Fibroblast of lung (primary cell): ENCODE measurements at places on chromosomes 12 and 14. TPM values are rescaled to one million over a fixed set of nuclear protein-coding genes. Genes with fewer than 3 reads are reported as not detected.
A peak's percentile ranks its signal among the peaks of the same experiment; 100 is the strongest.

- H3K27ac ChIP-seq = no peak overlapping the region
- no peak for DNase-seq
- no peak overlapping the region for H3K4me3 ChIP-seq
- no peaks in the 10 kb centered on the region for H3K27me3 ChIP-seq
- H3K4me1 ChIP-seq = no peaks in the 10 kb centered on the region
Measured at GRCh38 chr12:68435816-68436215, 103.7 kb upstream of the MDM1 start.

GRCh38 chr12:121883315-121883660, 5.3 kb upstream of the PSMD9 start:
- H3K4me1 ChIP-seq = no peaks in the 10 kb centered on the region
- no peaks in the 10 kb centered on the region for H3K36me3 ChIP-seq
- no peak overlapping the region for H3K4me3 ChIP-seq
- no peak overlapping the region for H3K27ac ChIP-seq

Gene SLC6A15
- total RNA-seq = 0.77 and 0.99 TPM in 2 replicates

GRCh38 chr12:46217541-46218321, 51.1 kb downstream of the SLC38A1 start:
- no peaks in the 10 kb centered on the region for H3K4me1 ChIP-seq
- H3K27me3 ChIP-seq = no peaks in the 10 kb centered on the region
- no peak overlapping the region for H3K4me3 ChIP-seq
- DNase-seq = no peak

DNA sequence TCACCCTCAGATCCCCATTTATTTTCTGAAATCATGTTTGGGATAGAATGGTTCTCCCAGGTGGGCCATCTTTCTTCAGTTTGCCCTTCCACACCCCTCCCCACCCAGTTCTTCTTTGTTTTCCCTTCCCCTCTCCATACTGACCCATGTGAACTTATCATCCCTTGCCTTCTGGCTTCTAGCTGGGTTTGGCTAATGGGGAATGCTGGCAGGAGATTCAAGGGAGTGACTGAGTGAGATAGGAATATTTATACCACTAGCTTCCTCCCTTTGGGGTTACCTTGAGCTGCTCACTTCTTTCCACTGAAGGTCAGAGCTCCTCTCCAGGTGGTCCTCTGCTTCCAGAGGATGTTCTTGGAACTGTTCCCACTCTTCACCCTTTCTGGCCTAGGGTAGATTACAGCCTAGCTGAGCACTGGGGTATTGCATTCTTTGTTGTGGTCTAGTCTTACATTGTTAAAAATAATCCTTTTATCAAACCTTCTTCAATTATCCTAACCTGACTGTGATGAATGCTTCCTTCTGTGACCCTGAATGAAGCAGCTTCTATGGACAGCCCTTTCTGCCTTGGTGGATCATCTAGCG, 88.3 kb upstream of the ATP2B1 start:
- no peaks in the 10 kb centered on the region for H3K4me1 ChIP-seq
- no peak for DNase-seq
- no peak overlapping the region for H3K4me3 ChIP-seq
- H3K36me3 ChIP-seq = no peaks in the 10 kb centered on the region
- H3K27me3 ChIP-seq = no peaks in the 10 kb centered on the region
- H3K27ac ChIP-seq = no peak overlapping the region

Gene HHIPL1
- total RNA-seq = 7.7 and 9.9 TPM in 2 replicates

DNA sequence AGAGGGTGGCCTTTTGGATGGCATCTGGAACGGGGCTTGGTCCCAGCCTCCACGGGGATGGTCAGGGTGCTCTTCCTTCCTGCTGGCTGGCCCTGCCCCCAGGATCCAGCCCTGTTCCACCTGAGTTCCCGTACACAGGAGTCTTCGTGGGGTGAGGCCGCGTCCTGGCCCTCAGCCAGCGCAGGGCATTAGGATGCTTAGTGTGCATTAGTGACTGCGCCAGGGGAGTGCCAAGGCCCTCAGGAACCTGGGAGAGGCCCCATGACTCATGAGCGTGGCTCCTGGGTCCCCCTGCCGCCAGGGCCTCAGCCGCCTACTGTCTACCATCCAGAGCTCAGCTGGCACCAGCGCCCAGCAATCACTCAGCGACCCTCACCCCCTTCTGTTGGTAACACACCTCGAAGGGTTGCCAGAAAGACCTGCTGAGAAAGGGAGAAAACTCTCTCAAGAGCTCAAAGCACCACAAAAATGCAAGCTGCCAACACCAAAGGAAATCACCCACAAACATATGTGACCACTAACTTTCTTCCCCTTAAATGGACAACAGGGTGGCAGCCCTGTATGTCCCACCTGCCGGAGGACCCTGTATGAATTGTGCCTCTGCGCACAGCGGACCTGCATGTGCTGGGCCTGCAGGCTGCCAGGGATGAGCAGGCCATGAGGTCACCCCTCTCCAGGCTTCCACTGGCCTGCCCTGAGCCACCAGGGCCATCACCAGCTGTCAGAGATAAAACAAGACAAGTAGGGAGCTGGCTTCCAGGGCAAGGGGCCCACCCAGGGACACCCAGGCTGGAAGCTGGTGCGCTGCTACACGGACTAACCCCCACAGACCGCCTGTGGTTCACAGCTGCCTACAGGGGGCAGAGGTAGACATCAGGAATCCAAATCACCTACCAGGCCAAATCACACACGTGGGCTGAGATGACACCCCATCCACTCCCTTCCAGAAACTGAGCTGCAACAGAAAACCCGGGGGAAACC, 28.7 kb downstream of the CCDC85C start:
- H3K4me3 ChIP-seq = no peak overlapping the region
- peak; percentile 53 for DNase-seq
- no peaks in the 10 kb centered on the region for H3K36me3 ChIP-seq
- H3K4me1 ChIP-seq = peaks cover 49% of the 10 kb centered on the region

DNA sequence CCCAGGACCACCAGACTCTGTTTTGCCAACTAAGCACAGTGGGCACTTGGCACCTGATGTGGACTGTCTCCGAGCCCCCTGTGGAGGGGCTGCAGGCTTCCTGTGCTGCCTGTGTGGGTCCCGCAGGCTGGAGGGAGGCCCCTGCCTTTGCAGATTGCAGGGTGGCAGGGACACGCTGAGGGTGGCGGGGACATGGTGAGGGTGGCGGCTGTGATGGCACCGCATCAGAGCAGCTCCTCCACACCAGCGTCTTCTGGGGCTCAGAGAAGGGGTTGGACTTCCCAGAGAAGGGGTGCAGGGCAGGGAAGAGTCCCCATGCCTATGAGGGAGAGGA, 8.1 kb downstream of the ZFYVE21 start:
- H3K4me3 ChIP-seq = no peak overlapping the region
- H3K36me3 ChIP-seq = peaks cover 9% of the 10 kb centered on the region

- DNase-seq = no peak
- peak overlapping the region; percentile 79 for H3K27ac ChIP-seq
- H3K36me3 ChIP-seq = no peaks in the 10 kb centered on the region
Measured at GRCh38 chr12:108667349-108667748, 33.7 kb upstream of the SELPLG start.

Gene TMX1
- total RNA-seq = 45.5 and 49.5 TPM in 2 replicates

DNA sequence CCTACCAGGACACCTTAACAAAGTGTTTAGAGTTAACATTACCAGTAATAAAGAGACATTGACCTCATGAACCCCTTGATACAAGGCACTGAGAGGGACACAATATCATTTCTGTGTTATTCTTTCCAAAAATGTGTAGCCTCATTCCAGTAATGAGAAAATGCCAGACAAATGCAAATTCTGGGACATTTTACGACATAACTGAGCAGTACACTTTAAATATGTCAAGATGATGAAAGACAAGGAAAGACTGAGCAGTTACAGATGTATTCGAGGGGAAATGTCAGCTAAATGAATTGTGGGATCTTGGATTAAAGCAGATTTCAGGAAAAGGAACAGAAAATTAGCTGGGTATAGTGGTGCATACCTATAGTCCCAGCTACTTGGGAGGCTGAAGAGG, 255.6 kb downstream of the ERC1 start:
- H3K27me3 ChIP-seq = no peaks in the 10 kb centered on the region
- DNase-seq = no peak
- H3K27ac ChIP-seq = no peak overlapping the region
- H3K36me3 ChIP-seq = no peaks in the 10 kb centered on the region
- no peak overlapping the region for H3K4me3 ChIP-seq

DNA sequence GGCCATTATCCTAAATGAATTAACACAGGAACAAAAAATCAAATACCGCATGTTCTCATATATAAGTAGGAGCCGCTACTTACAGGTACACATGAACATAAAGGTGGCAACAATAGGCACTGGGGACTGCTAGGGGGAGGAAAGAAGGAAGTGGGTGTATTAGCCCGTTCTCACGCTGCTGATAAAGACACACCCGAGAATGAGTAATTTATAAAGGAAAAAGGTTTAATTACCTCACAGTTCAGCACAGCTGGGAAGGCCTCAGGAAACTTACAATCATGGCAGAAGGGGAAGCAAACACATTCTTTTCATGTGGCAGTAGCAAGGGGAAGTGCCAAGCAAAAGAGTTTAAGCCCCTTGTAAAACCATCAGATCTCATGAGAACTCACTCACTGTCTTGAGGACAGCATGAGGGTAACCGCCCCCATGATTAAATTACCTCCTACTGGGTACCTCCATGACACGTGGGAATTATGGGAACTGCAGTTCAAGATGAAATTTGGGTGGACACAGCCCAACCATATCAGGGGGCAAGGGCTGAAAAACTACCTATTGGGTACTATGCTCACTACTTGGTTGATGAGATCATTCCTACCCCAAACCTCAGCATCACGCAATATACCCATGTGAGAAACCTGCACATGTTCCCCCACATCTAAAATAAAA, 16.4 kb upstream of the MIA2 start:
- no peak overlapping the region for H3K4me3 ChIP-seq
- no peak for DNase-seq
- no peak overlapping the region for H3K27ac ChIP-seq
- no peaks in the 10 kb centered on the region for H3K4me1 ChIP-seq

Gene RNU4-1
- under 0.01 TPM in 2 replicates for total RNA-seq

DNA sequence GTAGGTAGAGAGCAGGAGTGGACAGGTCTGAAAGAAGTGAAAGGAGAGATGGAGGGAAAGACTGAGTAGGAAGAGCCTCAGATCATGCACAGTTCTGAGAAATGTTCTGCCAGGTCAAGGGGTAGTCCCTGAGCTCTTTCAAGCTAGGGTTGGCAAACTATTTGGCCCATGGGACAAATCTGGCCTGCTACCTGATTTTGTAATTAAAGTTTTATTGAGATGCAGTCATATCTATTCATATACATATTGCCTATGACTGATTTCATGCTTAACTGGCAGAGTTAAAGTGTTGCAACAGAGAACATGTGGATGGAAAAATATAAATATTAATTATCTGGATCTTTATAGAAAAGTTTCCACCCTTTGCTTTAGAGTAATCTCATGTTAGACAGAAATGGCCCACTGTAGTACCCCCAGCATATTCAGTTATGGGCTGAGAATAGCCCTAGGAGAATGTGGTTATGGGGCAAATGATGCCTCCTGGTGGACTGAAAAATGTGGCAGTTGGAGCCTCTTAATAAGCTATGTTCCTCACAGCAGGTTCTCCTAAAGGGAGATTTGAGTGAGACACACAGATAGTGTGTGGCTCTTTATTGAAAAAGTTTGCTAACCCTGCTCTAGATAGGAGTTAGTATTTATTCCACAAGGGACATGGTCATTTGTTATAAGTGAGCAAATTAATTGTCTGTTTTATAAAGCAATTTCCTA, 476.9 kb downstream of the LRIG3 start:
- H3K27ac ChIP-seq = no peak overlapping the region
- H3K4me3 ChIP-seq = no peak overlapping the region
- DNase-seq = peak; percentile 30
- H3K27me3 ChIP-seq = no peaks in the 10 kb centered on the region

Gene C12orf50
- under 0.01 TPM in 1 of 2 replicates, not detected in the other for total RNA-seq

DNA sequence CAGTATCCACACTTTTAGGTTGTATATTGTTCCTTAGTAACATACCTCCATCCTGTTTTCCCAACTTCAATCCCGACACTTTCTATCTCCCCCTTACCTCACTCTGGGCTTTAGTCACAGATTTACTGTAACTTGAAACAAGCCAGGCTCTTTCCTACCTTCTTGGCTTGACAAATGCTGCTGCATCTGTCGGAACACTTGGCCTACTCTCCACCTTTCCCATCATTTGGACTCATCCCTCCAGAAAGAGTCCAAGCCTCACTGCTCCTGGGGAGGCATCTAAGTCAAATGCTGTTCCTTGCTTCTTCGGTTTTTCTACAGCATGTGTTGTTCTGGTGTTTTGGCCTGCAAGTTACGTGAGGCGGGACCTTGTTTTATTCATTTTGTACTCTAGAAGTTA, 142.4 kb downstream of the DACT1 start:
- H3K4me3 ChIP-seq = no peak overlapping the region
- H3K36me3 ChIP-seq = no peaks in the 10 kb centered on the region
- no peak overlapping the region for H3K27ac ChIP-seq

- peaks cover 6% of the 10 kb centered on the region for H3K4me1 ChIP-seq
- no peak overlapping the region for H3K4me3 ChIP-seq
- H3K36me3 ChIP-seq = no peaks in the 10 kb centered on the region
- DNase-seq = peak; percentile 55
- H3K27me3 ChIP-seq = no peaks in the 10 kb centered on the region
- no peak overlapping the region for H3K27ac ChIP-seq
Measured at GRCh38 chr12:95633049-95633731, 81.9 kb upstream of the USP44 start.

Gene ZC2HC1C
- total RNA-seq = 1.5 and 1.8 TPM in 2 replicates

- no peaks in the 10 kb centered on the region for H3K4me1 ChIP-seq
- peak; percentile 6 for DNase-seq
- no peak overlapping the region for H3K27ac ChIP-seq
Measured at GRCh38 chr12:47616440-47616839, 89.4 kb downstream of the RPAP3 start.

GRCh38 chr12:124720004-124720680, 143.5 kb downstream of the SCARB1 start:
- H3K27ac ChIP-seq = no peak overlapping the region
- peak; percentile 43 for DNase-seq
- H3K4me1 ChIP-seq = no peaks in the 10 kb centered on the region
- H3K27me3 ChIP-seq = peaks cover 4% of the 10 kb centered on the region
- H3K4me3 ChIP-seq = no peak overlapping the region

Gene ACRBP
- total RNA-seq = under 0.01 and 0.33 TPM in 2 replicates

Gene DHRS2
- total RNA-seq = not detected in 2 replicates

Gene TMEM233
- total RNA-seq = under 0.01 TPM in 2 replicates

Gene DYNLL1
- total RNA-seq = 222 and 289 TPM in 2 replicates

- H3K4me1 ChIP-seq = peaks cover 11% of the 10 kb centered on the region
- H3K27ac ChIP-seq = no peak overlapping the region
- no peaks in the 10 kb centered on the region for H3K27me3 ChIP-seq
- no peak overlapping the region for H3K4me3 ChIP-seq
Measured at GRCh38 chr14:75875958-75876357, 105.8 kb downstream of the TGFB3 start.

Gene LYZ
- 0.17 and 0.77 TPM in 2 replicates for total RNA-seq
